Stimulated activated naive CD4-positive, alpha-beta T cell (primary cell): ENCODE measurements at places on chromosomes 11 and 22.

DNA sequence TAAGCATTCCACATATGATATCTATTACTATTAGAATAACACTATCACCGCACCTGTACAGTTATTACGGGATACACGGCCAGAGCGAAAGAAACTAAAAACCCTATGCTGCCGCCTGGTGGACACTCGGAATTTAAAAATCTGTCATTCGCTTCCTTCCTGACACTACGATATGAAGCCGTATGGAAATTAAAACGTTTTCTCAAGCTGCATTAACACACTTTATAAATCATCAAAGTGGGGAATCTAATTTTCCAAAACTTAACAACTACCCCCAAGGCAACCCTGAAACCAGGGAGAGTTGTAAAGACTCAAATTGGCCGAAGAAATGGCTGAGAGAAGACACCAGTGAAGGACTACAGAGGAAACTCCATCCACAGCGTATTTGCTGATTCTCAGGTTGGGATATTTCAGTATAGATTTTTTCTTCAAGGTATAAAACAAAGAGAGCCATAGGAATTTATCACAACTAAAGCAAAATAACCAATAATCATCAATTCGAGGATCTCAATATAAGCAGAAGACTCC lies 1.4 kb downstream of the CCDC73 start:
- peak; percentile 13 for DNase-seq

- DNase-seq = no peak
These were observed 34.0 kb upstream of the FADD start for GRCh38 chr11:70169127-70169526.

GRCh38 chr11:11461473-11461872 lies 108.4 kb upstream of the CSNK2A3 start:
- DNase-seq = no peak

- DNase-seq = peak; percentile 28
These were observed 5.7 kb downstream of the TNNI2 start for GRCh38 chr11:1844221-1845094.

DNA sequence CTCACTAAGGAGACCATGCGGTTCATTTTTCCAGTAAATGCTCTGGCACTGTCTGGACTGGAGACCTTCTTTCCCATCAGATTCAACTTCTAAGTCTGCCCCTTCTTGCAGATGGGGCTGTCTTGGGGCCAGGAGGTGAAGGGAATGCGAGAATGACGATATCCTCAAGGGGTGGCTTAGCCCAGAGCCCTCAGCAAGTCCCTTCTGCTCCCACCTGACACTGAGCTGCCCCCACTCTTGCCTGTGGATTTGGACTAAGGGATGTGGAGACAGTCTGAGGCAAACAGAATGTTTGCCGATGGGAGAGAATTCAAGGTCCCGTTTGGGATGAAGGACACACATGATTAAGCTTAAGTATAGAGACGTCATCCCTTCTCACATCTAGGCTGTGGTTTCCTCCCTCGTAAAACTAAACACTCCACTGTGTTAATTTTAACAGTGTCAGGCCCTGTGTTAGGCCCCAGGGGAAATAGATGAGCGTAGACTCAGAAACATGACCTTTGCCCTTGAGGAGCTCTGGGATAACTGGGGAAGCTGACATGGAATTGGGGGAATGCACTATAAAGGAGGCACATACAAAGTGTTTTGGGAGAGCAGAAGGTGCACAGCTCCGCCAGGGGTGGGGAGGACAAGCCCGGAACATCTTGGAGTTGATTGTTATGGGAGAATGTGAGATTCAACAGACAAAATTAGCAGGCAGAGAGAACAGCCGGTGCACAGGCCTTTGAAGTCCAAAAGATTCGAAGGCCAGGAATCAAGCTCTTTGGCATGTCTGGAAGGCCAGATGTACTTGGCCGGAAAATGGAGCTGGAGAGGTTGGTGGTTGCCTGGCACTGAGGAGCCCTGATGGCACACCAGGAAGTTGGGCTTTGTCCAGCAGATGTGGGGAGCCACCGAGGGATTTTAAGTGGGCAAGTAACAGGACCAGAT lies 71.6 kb downstream of the ST3GAL4 start:
- no peak for DNase-seq

- no peak for DNase-seq
These were observed 796 bp upstream of the SF3B2 start for GRCh38 chr11:66051371-66051765.

DNA sequence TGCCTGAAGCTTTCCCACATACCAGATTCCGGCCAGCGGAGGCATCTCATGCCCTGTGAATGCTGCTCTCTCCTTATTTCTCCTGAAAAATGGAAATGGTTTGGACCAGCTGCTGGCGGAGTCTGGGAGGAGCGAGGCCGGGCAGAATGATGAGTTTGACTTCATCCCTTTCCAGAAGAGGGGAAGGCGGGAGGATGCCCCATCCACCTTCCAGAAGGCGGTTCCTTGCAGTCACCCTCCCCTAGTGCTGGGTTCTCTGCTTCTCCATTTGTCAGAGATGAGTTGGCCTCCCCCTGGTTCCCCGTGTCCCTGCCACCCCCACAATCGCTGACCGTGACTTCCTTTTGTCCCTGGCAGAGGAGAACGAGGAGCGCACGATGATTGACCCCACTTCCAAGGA lies 75.6 kb downstream of the PARVB start:
- DNase-seq = no peak

- DNase-seq = peak; percentile 66
These were observed 684 bp downstream of the TNFRSF13C start for GRCh38 chr22:41925783-41926460.

DNA sequence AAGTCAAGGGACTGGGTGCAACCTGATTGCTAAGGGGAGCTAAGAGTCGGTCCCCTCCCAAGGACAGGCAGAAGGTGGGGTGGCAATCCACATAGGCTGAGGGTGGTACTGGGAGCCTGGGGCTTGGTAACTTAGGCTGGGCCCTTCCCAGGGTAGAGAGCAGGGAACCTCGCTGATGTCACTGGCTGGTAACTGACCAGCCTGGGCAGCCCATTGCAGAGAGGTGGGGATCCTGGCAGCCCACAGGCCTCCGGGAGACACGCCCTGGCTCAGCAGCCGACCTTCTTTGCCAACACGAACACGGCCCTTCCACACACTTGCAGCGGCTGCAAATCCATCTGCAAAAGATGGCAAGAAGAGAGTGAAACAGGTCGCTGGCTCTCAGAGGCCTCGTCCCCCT lies 25.4 kb downstream of the A4GALT start:
- no peak for DNase-seq

DNA sequence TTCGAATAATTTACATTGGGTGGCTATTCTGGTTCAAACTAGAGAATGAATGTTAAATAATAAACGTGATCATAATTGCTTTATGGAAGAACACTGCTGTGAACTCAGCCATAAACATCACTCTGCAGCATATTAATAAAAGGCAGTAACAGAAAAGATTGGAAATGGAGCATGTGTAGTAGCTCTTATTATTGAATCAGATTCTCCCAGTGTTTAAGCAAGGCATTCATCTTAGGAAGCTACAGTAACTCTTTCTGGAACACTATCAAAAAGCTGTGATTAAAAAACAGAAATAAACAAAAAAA lies 34.7 kb downstream of the ELMOD1 start:
- no peak for DNase-seq

DNA sequence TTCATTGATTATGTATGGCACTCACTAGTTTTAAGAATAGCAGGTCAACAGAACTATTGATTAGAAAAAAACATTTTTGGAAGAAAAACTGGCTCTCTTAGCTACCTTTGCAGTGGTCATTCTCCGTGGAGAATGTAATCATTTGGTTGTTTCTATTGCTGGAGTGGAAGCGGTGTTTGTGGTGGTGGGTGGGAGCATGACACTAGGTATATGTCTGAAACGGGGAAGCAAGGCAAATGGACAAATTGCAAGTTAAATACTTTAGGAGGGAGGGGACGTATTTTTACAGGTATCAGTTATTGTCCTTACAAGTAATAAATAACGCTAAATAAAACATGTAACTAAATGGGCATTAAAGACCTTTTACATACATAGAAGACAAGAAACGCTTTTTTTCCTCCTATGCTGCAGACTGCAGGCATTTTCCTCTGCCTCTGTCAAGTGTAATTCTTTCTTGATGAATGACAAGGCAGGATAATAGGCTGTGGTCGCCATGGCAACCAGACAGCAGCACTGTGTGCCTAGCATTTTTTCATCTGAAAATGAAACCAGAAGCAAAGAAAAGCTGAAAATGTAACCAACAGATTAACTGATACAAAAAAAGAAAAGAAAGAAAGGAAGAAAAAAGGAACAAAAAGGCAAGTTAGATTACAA lies 46.2 kb downstream of the BLID start:
- no peak for DNase-seq

DNA sequence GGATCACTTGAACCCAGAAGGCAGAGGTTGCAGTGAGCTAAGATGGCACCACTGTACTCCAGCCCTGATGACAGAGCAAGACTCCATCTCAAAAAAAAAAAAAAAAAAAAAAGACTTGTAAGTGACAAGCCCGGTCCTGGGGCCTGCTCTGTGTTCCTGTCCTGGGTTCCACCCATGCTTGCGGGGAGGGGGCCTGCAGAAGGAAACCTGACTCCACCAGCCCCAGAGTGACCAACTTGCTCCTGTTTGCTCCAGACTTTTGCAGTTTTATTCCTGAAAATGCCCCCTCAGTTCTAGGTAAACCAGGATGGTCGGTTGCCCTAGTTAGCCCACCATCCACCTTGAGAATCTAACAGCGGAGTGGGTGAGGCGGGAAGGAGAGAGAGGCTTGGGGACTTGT lies 10.1 kb upstream of the LRP5 start:
- no peak for DNase-seq

GRCh38 chr22:26995235-26995634 lies 337.8 kb downstream of the MIAT start:
- no peak for DNase-seq

DNA sequence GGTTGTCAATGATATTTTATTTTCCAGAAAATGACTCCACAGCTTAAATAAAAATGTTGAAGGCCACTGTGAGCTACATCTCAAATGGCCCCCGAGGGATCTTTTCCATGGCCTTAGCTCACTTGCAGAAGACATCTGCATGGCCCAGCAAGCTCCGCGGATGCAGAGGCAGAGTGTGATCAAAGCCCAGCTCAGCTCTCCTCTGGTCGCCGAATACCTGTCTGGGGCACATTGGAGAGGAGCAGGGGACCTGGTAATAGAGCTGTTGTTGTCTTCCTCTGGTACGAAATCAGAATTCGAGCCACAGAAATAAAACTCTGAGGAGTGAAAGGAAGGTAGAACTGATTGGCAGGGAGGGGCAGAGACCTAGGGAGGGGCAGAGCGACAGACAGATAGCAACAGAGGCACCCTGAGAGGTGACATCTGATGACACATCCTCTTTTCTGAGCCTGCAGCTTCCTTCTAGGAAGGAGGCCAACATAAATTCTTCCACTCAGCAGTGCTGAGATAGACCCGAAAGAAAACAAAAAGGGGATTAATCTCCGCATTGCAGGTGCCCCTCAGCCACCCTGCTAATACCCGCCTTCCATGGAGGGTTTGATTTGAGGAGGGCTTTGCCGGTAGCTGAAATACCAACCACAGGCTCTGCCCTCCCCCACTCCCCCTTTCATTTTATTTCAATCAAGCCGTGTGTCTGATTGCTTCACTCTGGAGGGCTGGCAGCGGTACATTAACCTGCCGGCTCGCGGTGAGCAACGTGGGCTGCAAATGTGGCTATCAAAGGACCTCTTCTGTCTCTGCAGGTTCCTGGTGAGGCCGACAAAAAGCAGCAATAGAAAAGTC lies 759.4 kb downstream of the OPCML start:
- no peak for DNase-seq

- peak; percentile 80 for DNase-seq
These were observed 28.3 kb downstream of the SERHL2 start for GRCh38 chr22:42581762-42582716.

DNA sequence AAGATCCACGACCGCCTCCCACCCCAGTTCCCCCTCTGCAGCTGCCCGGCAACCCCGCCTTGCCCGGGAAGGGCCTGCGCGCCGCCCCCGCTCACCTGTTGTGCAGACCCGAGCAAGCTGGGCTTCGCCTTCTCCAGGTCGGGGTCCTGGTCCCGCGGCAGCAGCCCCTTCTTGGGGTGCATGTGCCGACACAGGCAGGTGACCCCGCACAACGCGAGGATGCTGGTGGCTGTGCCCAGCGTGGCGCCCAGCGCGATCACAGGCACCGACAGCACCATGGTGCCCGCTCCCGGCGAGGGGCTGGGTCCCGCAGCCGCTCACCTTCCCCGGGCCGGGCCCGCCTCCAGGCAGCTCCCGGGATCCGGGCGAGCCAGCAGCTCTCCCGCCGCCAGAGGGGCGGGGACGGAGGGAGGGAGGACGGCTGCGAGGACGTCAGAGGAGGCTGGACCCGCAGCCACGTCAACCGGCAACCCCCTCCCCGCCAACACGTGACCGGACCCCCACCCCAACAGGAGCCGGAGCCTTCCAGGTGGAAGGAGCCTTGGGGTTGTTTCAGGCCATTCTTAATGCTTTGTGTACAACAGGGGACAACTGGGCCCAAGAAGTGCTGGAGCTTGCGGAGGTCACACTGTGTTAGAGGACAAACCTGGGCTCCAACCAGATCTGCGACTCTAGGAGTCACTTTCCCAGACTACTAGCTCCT lies at the start of gene SYT13:
Gene SYT13 (minus strand): TSS at position 412 of the 703 bp plus-strand sequence. CDS start 134 bp downstream, at position 278.
- no peak for DNase-seq

- no peak for DNase-seq
These were observed 627 bp downstream of the RNF215 start for GRCh38 chr22:30386608-30386959.

- no peak for DNase-seq
These were observed 12.2 kb downstream of the PHLDB1 start for GRCh38 chr11:118619444-118620197.

DNA sequence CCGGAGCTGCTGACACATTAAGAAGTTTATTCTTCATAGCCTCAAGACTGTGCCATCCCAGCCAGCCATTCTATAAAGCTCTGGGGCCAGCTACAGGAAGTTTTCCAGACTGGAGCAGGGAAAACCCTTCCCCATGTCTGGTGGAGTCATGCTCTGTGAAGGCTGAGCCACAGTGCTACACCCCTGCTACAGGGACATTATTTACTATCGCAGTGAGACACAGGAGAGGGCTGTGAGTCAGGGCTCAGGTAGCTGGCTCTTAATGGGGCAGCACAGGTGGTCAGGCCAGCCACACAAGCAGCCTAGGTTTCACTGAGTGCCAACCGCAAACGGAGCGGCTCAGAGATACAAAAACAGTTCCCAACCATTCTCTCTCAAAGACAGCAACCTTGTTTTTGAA lies 12.1 kb downstream of the HPS4 start:
- DNase-seq = no peak
